ENCODE measurements at places on chromosomes 3 and 15. TPM values are rescaled to one million over a fixed set of nuclear protein-coding genes. Genes with fewer than 3 reads are reported as not detected.

DNA sequence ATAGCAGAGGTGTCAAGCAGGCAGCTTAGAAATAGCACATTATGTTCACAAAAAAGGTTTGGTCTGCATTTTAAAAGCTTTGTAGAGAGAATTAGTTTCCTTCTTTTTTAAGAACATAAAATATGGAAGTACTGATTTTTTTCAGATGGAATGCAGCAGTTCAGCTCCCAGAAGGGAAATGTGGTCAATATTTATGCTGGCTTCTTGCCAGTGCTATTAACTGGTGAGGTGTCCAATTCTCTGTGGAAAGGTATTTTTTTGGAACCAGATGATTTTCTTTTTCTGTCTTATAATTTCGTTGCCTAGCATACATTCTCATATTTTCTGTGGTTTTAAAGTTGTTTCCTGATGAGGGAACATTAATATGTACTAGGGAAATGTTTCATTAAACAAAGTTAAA, 211.4 kb upstream of the ZNF385D start:
- no peak for DNase-seq

- DNase-seq, result no peak
Measured at GRCh38 chr3:174440253-174440701, 418.9 kb upstream of the NAALADL2 start.

DNA sequence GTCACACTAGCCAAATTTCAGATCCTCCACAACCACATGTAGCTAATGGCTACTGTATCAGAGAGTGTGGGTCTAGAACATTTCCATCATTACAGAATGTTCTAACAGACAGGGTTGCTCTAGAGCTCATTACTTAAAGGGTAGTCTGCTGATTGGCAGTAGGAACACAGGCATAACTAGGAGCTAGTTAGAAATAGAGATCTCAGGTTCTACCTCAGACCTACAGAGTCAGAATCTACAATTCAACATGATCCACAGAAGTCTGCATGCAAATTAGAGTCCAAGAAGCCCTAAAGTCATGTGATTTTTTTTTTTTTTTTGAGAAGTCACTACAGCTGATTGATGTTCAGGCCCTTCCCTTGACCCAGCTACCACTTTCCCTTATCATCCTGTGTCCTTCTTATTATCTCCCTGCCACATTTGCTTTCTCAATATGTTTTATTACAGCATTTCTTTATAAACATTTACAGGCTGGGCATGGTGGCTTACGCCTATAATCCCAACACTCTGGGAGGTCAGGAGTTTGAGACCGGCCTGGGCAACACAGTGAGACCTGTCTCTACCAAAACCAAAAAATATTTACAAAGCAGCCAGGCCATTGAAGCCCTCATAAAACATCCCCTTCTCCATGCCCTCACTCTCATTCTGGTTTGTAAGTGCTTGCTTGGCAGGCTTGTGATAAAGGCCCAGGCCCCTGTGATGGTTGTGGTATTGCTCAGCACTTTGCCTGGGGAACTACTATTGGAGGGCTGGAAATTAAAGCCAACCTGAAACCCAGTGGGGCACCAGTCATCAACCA, 3.8 kb upstream of the ABHD5 start:
- DNase-seq, result no peak

DNA sequence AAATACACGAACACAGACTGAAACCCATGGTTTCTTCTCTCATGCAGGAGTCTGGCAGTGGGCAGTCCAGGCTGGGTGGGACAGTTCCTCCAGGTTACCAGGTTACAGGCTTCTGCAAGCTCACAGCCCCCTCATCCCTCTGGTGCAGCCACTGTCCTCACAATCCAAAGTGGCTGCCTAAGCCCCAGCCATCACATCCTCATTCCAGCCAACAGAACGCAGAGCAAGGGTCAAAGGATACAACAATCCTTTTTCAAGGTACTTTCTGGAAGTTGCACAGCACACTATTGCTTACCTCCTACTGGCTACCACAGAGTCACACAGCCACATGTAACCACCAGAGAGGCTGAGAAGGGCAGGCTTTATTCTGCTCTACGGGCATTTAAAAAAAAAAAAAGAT, 154.6 kb downstream of the NUP210 start:
- DNase-seq, result no peak

- no peak for DNase-seq
Measured at GRCh38 chr3:17942856-17943255, 200.4 kb upstream of the TBC1D5 start.

The CGNL1 gene
- 6.2 TPM for total RNA-seq

DNA sequence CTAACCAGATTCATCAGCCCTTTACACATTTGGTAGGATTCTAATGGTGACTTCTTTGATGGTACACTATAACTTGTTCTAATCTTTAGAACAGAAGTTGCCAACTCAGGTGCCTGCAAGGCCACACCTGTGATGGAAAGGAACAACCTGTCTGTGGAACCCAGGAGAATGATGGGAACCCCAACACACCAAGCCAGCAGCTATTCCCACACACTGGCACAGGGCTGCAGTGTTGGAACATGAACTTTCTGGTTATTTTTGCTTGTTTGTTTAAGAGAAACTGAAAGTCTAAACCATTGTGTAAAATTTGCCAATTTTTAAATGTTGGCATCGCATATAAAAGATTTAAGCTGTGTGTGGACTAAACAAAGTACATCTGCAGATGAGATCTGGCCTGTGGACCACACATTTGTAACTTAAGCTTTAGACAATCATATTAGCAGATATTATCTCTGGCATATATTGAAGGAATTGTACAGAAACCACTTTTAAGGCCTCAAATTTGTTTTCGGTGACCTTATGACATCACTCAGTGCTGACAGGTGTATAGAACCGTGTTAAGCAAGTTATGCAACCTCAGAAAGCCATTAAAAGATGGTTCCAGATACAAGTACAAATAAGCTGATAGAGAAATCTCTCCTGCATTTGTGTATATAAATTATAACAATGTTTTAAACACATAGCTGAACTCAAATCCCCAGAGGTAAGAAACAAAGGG, 242.9 kb downstream of the SLC9A9 start:
- DNase-seq, result no peak

- DNase-seq, result no peak
Measured at GRCh38 chr15:66941791-66942190, 123.6 kb upstream of the SMAD3 start.

All from osteocyte (in vitro differentiated cells).